Nucleus accumbens (tissue), 56 donors: ENCODE measurements at places on chromosomes 5 and 9.
A peak's percentile ranks its signal among the peaks of the same experiment; 100 is the strongest.

GRCh38 chr5:104347119-104347708 lies 784.6 kb upstream of the NUDT12 start:
- no peak for DNase-seq

GRCh38 chr5:14902826-14903560 lies 31.4 kb upstream of the ANKH start:
- DNase-seq, result no peak

- DNase-seq, result no peak
Measured at GRCh38 chr9:79301085-79301484, 270.7 kb upstream of the TLE4 start.

- no peak for DNase-seq
Measured at GRCh38 chr9:137545123-137545522, 5.1 kb downstream of the PNPLA7 start.

GRCh38 chr5:5296051-5296450 lies 126.4 kb upstream of the ICE1 start:
- DNase-seq, result no peak

DNA sequence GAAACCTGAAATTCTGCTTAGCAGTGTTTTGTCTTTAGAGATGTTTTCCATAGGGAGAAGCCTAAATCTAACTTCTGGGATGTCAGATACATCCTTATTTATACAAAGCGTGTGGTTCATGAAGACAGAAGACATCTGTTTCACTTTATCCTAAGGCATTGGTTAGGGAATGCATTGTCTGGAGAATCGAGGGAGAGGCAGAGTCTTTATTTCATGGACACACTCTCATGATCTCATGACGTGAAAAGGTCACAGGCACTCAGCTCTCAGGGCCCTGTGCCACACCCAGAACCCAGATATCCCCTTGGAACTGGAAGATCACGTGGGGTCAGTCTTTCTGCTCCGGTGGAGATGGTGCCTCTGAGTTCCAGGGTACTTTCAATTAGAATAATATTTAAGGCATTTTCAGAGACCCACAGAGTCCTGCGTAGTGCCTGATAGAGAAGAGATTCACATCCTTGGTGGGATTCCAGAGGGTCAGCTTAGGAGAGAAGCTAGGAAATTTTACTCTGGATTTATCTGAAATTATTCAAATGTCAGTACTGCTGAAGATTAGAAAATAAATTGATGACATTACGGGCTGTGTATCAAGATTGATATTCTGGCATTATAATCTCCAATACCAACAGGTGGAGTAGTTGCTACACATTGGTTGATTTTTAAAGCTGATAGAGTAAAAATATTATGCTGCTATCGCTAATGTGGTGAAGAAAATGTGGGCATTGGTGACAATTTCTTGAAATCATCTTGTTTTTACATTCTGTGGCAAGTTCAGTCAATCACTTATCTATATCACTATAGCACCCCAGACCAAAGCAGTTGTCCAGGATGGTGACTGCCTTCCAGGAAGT lies 378.3 kb downstream of the MTRR start:
- DNase-seq, result no peak

GRCh38 chr5:119021149-119021732 lies 32.9 kb upstream of the DTWD2 start:
- DNase-seq, result no peak

- no peak for DNase-seq
Measured at GRCh38 chr5:169300468-169301385, at the start of gene SLIT3. TSS of gene SLIT3 (minus strand) at chr5:169301139. CDS start at chr5:169300709, 430 bp downstream.

DNA sequence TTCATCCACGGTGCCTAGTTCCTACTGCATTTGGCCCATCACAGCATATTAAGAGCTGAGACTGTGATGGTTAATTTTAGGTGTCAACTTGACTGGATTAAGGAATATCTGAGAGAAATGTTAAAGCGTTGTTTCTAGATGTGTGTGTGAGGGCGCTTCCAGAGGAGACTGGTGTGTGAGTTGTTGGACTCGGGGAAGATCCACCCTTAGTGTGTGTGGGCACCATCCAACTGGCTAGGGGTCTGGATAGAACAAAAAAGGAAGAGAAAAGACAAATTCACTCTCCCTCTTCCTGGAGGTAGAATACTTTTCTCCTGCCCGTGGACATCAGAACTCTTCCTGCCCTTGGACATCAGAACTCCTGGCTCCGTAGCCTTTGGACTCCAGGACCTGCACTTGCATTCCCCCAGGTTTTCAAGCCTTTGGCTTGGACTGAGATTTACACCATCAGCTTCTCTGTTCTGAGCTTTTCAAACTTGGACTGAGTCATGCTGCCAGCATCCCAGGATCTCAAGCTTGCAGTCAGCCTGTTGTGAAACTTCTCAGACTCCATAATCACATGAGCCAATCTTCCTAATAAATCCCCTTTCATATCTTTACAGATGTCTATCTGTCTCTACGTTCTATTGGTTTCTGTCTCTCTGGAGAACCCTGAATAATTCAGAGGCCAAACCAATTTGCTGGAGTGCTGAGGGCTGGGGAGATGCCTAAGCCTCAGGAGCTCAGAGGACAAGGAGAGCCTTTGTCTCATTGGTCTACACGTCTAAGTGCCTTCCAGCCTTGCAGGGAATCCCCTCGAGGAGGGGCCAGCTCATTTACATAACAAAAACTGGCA lies 164.5 kb downstream of the DCP2 start:
- DNase-seq, result peak; percentile 24

DNA sequence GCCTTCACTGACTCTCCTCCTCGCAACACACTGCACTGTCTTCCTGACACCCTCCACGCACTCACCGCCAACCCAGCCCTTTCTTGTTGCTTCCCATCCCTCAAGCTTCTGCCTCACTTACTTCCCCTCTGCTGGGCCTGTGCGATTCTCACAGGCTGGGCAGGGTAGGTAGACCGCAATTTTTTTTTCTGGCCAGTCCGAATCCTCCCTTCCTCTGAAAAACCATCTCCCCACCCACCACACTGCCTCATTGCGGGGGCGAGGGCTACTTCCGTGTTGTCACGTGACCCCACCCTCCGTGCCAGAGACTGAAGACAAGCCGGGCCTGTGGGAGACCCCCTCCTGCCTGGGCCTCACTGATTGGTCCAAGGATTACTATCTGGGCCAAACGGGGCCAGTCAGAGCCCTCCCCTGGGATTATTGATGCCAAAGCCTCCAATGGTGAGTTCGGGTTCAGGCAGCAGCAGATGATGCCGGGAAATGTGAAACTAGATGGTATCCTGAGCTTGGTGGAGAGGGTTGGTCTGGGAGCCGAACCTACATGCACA lies 73.1 kb downstream of the STK10 start:
- DNase-seq, result no peak

GRCh38 chr9:126558051-126558665 lies 55.6 kb upstream of the LMX1B start:
- peak; percentile 7 for DNase-seq

GRCh38 chr5:163565931-163566608 lies 60.7 kb downstream of the MAT2B start:
- no peak for DNase-seq

- no peak for DNase-seq
Measured at GRCh38 chr9:13719446-13719845, 440.0 kb upstream of the MPDZ start.

- no peak for DNase-seq
Measured at GRCh38 chr9:97559111-97559514, 57.6 kb downstream of the TMOD1 start.

DNA sequence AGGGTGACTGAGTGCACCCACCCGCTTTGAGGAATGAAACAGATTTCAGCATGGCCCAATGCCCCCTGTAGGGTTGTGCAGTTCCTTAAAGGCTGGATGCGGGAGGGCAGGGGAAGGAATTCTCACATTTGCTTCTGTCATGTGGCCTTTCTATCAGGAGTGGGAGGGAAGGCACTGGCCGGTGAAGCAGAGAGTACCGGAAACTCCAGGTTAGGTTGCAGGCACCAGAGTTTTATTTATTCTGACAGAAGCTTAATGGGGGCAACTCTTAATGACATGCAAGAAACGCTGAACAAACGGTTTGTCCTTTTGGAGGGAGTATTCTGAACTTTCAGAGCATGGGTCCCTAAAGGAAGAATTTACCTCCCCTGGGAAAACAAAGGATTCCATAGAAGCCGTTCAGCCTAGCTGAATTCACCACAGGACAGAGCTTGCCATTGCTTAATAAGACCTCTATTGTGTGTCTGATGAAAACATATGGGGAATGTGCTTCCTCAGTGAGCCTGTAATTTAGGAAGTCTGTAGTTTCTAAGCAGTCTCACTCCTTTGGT lies 44.1 kb upstream of the EQTN start:
- no peak for DNase-seq

- DNase-seq, result no peak
Measured at GRCh38 chr9:123360161-123361085, 4.4 kb downstream of the CRB2 start.

GRCh38 chr9:13876741-13877140 lies 437.2 kb downstream of the NFIB start:
- no peak for DNase-seq

DNA sequence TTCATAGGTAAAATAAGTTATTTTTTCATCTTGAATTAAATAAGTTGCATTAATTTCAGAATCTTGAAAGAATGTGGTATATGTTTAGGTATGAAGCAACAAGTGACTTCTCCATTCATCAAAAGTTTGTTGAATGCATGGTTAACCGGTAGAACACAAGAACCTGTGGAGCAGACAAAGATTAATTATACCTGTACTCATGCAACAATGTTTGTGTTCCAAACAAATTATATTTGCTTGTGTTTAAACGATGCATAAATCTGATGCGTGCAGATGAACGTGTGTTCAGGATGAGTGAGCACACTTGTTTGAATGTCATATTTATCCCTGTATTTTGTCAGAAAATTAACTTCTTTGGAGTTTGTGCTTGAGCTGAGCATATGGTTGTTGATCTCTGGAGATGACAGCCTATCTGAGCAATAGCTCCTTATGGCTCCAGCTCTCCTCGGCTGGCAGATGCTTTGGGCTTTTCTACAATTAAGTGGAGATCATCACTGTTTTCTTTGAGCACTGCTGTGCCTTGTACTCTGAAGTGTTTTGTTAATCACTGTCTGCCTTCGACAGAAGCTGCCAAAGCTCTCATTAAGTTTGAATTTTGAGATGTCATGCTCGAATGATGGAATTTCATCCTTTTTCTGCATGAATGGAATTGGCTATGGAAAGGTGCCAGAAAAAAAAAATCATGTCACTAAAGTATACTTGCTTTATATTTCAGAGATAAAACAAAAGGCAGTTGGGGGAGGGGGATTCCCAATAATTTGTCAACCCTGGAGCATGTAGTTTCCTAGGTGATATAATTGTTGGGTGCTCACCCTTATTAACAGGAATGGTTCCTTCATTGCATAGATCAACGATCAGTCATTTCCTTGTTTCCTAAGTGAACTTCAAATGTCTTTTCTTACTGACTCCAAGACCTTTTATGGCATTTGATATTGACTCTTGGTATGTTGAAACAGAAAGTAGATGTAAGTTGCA lies 502.5 kb upstream of the ARRDC3 start:
- DNase-seq, result no peak

- DNase-seq, result no peak
Measured at GRCh38 chr9:32627394-32627954, 8.0 kb downstream of the TAF1L start.

- no peak for DNase-seq
Measured at GRCh38 chr5:68729678-68730077, 364.1 kb upstream of the SLC30A5 start.

GRCh38 chr9:72443855-72444254 lies 77.6 kb upstream of the TMC1 start:
- DNase-seq, result no peak

DNA sequence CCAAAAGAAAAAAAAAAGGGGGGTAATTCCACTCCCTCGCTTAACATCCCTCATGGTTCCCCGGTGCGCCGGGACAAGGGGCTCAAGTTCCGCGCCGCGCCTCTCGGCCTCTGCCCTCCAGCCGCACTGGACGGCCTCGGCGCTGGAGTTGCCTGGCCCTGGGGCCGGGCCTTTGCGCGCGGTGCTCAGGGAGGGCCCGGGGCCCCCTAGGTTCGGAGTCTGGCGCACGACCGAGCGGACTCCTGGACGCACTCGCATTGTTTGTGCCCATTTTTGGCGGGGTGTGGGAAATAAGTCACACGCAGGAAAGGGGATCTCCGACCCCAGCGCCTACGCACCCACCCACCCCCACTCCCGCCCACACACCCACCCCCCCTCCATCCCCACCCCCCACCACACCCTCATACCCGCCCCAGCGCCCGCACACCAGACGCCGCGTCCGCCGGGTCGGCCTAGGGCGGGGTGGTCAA lies 381 bp downstream of the MED22 start:
- no peak for DNase-seq

DNA sequence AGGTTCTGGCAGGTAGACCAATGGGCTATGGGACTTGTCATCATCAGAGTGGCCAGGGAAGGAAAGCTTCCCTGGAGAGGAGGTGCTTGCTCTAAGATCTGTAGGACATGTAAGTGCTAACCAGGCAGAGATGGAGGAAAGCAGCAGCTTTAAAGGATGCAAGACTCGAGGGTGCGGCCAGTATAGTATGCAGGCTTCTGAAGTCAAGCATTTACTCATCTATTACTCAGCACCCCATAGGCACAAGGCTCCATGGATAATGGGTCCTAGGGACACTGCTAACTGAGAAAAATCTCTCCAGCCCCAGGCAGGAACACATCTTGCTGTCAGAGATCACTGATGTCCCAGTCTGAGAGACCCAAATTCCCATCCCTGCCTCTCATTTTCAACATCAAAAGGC lies 49.7 kb downstream of the WWC1 start:
- DNase-seq, result no peak

- DNase-seq, result no peak
Measured at GRCh38 chr5:139051392-139051791, 146.8 kb downstream of the SIL1 start.

- no peak for DNase-seq
Measured at GRCh38 chr9:37620396-37620795, 28.0 kb upstream of the TOMM5 start.

DNA sequence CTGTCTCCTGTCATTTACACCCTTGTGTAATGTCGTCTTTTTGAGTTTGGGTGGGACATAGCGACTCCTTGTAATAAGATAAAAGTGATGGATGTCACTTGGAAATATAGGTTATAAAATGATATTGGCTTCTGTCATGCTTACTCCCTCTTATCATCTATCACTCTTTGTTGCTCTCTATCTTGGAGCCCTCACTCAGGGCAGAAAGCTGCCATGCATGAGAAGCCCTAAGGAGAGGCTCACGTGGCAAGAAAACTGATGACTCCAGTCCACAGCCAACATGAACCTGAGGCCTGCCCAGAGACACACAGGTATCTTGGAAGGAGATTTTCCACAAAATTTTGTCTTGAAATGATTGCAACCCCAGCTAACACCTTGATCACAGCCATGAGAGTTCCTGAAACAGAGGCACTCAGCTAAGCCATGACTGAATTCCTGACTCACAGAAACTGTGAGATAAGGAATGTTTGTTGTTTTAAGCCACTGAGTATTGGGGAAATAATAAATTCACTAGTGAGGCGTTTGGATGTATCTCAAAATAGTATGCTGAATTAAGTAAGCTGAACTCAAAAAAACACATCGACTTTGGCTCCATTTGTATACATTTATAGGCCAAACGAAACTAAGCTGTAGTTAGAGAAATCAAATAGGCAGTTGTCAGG lies 216.7 kb downstream of the CDH18 start:
- DNase-seq, result no peak

- DNase-seq, result no peak
Measured at GRCh38 chr5:124605541-124605940, 140.9 kb downstream of the ZNF608 start.
